ENCODE measurements at places on chromosomes 11 and 22. TPM values are rescaled to one million over a fixed set of nuclear protein-coding genes. Genes with fewer than 3 reads are reported as not detected.
A peak's percentile ranks its signal among the peaks of the same experiment; 100 is the strongest.

The HEPACAM gene
- polyA plus RNA-seq = not detected

The CNTF gene
- 2.3 TPM for polyA plus RNA-seq

The ASPHD2 gene
- 0.32 TPM for polyA plus RNA-seq

The DBX1 gene
- not detected for polyA plus RNA-seq

The GUCY1A2 gene
- polyA plus RNA-seq = 0.20 TPM

The PRSS23 gene
- polyA plus RNA-seq = not detected

The PNPLA5 gene
- not detected for polyA plus RNA-seq

The RIMBP3B gene
- 0.18 TPM for polyA plus RNA-seq

The CNGA4 gene
- polyA plus RNA-seq = 0.05 TPM

The HOATZ gene
- polyA plus RNA-seq = not detected

The ANO3 gene
- polyA plus RNA-seq = 0.03 TPM

The BCO2 gene
- 0.64 TPM for polyA plus RNA-seq

DNA sequence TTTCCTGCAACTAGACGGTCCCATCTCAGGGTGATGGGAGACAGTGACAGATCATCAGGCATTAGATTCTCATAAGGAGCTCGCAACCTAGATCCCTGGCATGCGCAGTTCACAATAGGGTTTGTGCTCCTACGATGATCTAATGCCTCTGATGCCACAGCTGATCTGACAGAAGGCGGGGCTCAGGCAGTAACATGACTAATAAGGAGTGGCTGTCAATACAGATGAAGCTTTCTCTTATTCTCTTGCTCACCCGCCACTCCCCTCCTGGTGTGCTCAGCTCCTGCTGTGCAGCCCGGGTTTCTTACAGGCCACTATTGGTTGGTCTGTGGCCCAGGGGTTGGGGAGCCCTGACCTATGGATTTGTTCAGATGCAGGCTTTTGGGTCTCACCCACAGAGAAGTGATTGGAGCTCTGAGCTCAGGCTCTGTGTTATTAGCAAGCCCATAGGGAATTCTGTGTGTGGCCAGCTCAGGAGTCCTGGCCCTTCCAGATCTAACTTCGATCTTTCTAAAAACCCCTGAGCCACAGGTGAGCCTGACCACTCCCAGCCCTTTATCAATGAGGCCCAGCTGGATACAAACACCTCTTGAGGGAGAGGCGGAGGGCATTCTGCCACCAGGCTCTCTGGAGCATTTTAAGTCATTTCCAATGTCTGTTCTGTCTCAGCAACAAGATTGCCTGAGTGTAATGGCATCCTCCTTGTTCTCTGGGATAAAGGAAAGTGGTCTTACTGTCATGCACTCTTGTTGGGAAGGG lies 351.8 kb downstream of the BUD13 start:
- DNase-seq = no peak

- no peak for DNase-seq
Measured at GRCh38 chr11:108768964-108769363, 104.1 kb downstream of the DDX10 start.

GRCh38 chr11:11171854-11172253 lies 181.2 kb downstream of the CSNK2A3 start:
- no peak for DNase-seq

GRCh38 chr11:69775163-69775755 lies at the start of gene FGF4:
Gene FGF4, minus strand, starts transcription at chr11:69775341. Its CDS starts 257 bp downstream, at chr11:69775084.
- no peak for DNase-seq

- DNase-seq = no peak
Measured at GRCh38 chr11:58560842-58561241, 14.8 kb downstream of the LPXN start.

DNA sequence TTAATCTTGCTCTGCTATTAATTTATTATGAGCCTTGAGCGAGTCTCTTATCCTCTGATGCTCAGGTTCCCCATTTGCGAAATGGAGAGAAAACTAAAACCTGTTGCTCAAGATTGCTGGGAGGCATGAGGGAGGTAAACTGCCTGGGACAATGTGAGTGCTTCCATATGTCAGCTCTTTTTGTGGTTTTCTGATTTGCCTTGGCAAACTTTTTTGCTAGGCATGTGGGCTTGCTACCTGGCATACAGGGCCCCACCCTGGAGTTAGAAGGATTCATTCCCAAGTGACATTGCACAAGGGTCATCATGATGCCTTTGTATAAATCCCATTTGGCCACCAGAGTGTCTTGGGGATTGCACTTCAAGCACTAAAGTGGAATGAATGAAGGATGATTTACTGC lies 22.4 kb downstream of the TSPAN18 start:
- no peak for DNase-seq

- DNase-seq = no peak
Measured at GRCh38 chr22:25688627-25689026, 53.4 kb upstream of the MYO18B start.

DNA sequence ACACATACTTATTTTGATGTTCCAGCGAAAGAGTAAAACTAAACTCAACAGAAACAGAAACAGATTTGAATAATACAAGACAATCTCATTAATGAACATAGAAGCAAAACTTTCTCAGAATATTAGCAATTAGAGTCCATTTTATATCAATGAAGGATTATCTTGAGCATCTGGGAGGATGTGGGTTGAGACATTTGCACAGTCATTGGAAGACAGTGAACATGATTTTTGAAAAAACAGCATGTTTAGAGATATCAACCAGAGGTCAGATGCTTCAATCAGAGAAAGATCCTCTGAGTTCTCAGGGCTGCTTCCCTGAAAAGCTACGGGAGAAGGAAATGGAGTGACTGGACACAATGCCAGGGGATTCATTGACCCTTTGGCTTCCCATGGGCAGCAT lies 35.9 kb upstream of the VPREB1 start:
- DNase-seq = no peak

GRCh38 chr11:10436224-10436623 lies 18.8 kb upstream of the AMPD3 start:
- no peak for DNase-seq

DNA sequence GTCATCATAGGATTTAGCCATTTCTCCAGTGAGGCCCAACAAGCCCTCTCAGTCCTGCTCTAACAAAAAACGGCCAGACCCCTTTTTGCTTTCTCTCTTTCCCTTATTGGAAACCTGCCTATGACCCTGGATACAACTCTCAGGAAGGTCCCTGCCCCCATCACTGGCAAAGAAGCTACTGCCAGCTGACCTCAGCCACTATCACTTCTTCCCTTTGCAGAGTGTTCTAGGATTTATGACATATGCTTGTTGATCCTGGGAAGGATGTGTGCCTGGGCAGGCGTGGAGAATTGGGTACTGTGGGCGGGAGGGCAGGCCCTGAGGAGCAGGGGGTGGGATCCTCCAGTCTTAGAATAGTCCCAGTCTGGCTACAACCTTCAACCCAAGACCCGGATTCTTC lies 7.5 kb downstream of the PGAP2 start:
- no peak for DNase-seq

DNA sequence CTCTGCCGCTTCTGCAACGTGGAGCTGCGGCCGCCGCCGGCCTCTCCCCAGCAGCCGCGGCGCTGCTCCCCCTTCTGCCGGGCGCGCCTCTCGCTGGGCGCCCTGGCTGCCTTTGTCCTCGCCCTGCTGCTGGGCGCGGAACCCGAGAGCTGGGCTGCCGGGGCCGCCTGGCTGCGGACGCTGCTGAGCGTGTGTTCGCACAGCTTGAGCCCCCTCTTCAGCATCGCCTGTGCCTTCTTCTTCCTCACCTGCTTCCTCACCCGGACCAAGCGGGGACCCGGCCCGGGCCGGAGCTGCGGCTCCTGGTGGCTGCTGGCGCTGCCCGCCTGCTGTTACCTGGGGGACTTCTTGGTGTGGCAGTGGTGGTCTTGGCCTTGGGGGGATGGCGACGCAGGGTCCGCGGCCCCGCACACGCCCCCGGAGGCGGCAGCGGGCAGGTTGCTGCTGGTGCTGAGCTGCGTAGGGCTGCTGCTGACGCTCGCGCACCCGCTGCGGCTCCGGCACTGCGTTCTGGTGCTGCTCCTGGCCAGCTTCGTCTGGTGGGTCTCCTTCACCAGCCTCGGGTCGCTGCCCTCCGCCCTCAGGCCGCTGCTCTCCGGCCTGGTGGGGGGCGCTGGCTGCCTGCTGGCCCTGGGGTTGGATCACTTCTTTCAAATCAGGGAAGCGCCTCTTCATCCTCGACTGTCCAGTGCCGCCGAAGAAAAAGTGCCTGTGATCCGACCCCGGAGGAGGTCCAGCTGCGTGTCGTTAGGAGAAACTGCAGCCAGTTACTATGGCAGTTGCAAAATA lies 816 bp downstream of the PDE3B start:
- DNase-seq = peak; percentile 35

GRCh38 chr11:8808226-8808585 lies 102.8 kb upstream of the AKIP1 start:
- no peak for DNase-seq

DNA sequence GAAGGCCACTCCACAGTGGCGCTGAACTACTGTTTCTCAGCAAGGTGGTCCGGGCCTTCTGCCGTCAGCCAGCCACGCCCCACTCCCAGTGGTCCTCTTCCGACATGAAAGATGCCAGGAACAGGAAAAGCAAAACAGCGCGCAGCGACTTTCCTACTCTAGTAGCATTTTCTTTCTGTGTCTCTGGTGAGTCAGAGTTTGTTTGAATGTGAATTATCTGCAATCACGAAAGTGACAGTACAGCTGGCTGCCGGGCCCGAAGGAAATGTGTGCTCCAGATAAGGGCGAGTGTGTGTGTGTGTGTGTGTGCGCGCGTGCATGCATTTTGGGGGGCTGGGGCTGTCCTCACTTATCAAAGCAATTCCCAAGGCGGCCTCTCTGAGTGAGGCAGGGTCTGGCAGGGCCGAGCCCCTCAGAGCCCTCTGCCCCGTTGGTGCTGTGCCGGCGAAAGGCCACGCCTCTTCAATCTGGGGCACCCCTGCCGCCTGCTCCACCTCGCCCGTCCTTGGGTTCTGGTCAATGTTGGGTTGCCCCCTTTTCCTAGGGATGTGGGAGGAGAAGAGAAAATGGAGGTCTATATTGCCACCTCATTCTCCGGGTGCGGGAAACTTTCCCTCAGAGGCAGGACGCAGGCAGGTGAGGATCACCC lies 288.5 kb downstream of the KIRREL3 start:
- DNase-seq = no peak

- no peak for DNase-seq
Measured at GRCh38 chr11:32920570-32920969, 28.0 kb downstream of the QSER1 start.

GRCh38 chr11:95647871-95648270 lies 141.7 kb downstream of the FAM76B start:
- no peak for DNase-seq

DNA sequence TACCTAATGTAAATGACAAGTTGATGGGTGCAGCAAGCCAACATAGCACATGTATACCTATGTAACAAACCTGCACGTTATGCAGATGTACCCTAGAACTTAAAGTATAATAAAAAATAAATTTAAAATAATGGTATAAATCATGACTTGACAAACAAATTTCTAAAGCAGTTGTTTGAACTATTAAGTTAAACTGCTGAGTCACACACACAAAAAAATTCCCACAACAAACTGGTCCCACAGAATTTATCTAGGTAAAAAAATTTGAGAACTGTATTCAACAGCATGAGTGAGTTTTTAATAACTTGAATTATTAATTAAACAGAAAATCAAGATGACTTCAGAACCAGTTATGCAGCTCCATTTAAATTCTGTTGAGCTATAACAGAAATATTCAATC lies 186.0 kb upstream of the SOX6 start:
- DNase-seq = no peak

GRCh38 chr11:64606796-64607380 lies 15.9 kb downstream of the SLC22A12 start:
- no peak for DNase-seq

- no peak for DNase-seq
Measured at GRCh38 chr22:19981961-19982920, 34.4 kb downstream of the ARVCF start.

DNA sequence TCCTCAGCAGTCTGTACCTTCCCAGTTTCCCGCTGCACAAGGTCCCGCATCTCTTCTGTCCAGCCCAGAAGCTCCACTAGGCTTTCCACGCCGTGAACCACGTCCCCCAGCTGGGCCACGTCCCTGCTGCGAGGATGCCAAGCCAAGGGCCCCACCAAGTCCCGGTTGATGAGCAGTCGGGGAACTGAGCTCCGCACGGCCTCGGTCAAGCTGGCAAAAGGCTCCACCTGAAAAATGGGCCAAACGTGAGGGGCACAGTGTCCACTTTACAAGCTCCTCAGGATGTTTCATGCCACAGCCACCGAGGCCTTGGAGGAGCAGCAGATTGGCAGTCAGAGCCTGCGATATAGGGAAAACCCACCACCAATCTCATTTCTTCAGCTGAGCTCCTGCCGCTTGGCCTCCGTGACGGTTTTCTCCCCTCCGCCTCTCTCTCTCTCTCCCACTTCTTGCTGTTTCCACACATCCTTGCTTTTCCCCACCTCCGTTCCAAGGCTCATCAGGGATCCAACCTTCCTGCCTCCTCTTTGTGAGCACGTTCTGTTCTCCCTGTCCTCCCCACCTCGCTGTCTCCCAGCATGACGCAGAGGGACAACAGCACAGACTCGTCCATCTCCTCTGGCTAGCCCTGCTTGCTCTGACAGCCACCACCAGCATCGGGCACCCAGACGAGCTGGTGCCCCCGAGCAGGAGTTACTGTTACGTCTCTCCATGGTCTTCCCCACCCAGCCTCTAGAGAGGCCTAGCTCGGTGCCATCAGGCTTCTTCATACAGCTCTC lies 11.5 kb downstream of the RIC8A start:
- no peak for DNase-seq

DNA sequence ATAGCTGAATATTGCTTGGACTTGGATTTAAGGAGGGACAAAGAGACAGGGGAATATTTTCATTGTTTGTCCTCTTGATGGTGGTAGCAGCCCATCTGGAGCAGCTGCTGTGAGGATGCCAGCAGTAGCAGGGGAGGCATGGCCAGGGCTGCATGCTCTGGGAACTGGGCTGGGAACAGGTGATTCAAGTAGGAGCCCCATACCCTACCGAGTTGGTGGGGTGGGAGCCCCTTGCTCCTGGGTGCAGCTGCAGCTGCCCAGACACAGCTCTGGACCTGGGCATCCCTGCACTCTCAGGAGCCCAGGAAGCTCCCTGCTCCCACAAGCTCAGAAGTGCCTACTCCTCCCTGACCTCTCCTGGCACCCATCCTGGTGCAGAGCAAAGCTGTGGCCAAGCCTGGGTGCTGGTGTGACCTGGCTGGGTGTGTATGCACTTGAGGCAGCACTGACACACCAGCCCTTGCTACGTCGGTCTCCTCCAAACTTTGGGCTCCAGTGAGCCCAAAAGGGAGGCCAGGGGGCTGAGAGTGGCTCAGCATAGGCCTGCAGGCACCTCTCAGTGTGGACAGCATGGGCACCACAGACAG lies 341.8 kb upstream of the CCDC179 start:
- no peak for DNase-seq

DNA sequence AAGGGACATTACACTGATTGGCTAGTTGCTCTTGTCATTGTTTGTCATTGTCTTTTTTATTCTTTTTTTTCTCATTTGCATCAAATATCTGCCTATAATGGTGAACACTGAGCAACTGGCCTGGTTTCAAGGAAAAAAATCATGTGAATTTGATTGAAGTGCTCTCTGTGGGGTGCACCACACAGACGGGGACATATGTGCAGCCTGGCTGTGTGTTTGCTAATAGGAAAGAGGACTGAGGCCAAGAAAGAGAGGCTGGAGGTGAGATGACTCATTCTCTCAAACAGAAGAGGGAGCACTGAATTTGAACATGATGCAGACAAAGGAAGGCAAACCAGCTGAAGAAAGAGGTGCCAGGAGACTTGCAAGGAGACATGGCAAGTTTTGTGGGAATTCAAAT lies 684.9 kb upstream of the CCDC90B start:
- DNase-seq = no peak

Data from K562 (cell line).